Lower leg skin (tissue), 4 donors: ENCODE measurements at places on chromosomes 7 and 10. TPM values are rescaled to one million over a fixed set of nuclear protein-coding genes. Genes with fewer than 3 reads are reported as not detected.

Gene IQUB
- total RNA-seq = 0.55 TPM

Gene CYP26C1
- total RNA-seq = not detected

Gene ORAI2
- 6.8 TPM for total RNA-seq

Gene GRM3
- not detected for total RNA-seq

Gene SVIL
- total RNA-seq = 88.7 TPM

Gene DHTKD1
- 10.2 TPM for total RNA-seq

Gene KCNIP2
- total RNA-seq = 1.7 TPM

Gene NAT16
- total RNA-seq = not detected

Gene CPA5
- not detected for total RNA-seq

DNA sequence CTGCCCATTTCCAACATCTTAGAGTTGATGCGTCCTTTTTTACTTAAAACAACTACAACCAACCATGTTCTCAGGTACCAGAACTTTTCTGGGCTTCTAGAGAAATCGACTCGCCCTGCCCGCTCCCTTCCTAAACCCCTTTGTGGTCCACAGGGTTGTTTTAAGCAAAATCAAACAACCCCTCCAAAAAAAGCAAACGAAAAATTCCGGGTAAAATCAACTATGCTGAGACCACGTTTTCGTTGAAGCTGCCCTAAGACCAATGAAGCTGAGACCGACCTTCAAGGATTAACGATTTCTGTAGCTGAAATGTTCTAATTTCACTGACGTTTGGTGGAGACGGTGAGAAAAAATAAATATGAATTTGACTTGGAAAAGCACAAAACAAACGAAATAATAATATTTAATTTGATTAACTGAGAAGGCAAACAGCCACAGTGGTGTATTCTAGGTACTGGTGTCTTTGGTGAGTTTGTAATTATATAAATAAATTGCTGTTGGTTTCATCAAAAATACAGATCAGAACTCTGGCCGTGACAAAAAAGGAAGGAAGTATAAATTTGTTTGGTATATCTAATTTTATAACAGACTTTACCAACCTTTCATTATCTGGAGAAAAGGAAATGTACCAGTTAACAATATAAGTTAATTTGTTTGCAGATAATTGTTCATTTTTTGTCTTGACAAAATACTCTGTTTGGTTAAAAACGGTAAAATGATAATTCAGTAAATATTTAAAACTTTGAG, 4.7 kb upstream of the IGF2BP3 start:
- DNase-seq = no peak

GRCh38 chr7:33562996-33563395, 342.3 kb upstream of the BMPER start:
- DNase-seq = no peak

DNA sequence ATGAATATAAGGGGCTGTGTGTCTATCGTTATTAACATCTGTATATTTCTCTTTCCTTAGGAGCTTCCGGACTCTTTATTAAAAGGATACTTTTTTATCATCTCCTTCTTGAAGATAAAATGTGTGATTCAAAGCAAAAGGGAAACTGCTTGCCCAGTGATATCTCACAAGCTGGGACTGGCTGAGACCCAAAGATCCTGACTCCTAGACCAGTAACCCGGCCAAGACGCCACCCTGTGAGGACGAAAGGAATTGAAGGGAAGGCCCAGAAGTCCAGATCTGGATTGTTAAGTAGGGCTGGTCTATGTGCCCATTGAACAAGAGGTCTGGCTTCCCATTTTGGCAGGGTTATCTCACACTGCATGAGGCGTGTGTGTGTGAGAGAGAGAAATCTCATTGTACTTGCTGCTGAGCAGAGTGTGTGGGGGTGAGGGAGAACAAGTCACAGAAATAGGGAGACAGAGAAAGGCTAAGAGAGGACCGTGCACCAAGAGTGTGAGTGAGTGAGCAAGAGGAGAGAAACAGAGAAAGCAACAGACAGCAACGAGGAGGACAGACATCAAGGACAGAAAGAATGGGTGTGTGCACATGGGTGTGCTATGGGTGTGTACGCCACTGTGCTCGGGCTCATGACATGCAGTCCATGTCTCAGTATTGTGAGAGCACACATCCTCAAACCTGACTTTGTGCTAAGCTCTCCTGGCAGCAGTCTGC, 75.4 kb downstream of the PLXNA4 start:
- DNase-seq = no peak

GRCh38 chr7:125098377-125098970, 168.8 kb upstream of the POT1 start:
- DNase-seq = no peak

- no peak for DNase-seq
These were observed 1.1 kb downstream of the GRB10 start for GRCh38 chr7:50781381-50782293.

GRCh38 chr7:128879939-128880746, 17.5 kb downstream of the ATP6V1F start:
- no peak for DNase-seq

DNA sequence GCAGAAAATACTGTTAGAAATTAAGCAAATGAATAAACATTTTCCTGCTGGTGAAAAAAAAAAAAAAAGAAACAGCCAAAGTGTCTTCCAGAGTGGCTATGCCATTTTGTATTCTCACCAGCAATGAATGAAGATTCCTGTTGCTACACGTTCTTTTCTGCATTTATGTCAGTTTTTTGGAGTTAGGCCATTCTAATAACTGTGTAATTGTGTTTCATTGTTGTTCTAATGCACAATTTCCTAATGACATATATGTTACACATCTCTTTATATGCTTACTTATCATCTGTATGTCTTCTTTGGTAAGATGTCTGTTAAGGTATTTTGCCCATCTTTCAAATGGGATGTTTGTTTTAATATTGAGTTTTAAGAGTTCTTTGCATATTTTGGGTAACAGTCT, 213.7 kb downstream of the ITGB1 start:
- no peak for DNase-seq

DNA sequence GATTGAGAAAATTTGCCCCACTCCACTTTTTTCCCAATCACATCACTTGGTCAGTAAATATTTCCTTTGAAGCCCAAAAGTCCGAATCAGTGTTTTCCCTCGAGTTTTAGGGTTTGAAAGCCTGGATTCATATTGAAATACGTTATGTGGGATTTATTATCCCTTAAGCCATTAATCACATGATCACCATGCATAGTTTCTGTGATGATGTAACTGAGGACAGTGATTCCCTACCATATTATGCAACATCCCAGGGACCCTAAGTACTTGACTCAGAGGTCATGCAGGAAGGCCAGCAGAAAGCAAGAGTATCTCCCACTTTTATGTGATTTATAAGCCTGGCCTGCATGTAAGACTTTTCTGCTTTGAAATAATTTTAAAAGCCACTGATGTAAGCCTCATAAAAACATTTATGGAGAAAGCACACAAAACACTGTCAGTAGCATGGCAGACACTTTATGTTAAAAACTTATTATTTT, 630.6 kb upstream of the ZWINT start:
- no peak for DNase-seq

GRCh38 chr7:68364886-68365625, 1233.2 kb upstream of the AUTS2 start:
- DNase-seq = no peak

GRCh38 chr7:157136372-157136771, 2.4 kb upstream of the UBE3C start:
- no peak for DNase-seq

DNA sequence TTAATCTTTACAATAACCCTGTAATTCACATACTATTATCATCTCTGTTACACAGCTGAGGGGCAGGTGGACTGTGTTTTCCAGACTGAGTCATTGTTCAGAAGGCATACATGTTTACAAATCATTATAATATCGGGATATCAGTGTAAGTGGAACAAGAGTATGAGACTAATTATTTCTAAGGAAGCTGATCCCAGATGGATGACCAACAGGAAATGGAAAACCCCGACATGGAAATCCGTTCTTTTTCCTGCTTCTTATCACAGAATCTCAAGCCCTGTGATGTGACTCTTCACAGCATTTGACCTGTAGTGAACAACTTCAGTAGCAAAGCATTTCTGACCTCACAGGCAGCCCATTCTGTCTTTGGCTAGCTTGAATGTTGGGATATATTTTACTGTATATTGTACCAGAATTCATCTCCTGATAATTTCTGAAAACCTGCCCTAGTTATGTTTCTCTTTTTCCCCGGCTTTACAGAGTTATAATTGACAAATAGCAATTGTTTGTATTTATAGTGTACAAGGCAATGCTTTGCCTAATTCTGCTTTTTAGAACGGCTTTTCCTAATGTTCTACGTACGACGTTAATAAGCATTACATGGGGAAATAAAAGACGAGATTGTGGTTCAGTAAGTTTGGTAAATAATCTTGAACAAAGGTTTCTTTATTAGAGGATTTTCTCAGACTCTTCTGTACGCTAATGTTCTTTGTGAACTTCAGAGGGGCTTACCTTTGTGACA, 78.6 kb upstream of the SYPL1 start:
- no peak for DNase-seq

DNA sequence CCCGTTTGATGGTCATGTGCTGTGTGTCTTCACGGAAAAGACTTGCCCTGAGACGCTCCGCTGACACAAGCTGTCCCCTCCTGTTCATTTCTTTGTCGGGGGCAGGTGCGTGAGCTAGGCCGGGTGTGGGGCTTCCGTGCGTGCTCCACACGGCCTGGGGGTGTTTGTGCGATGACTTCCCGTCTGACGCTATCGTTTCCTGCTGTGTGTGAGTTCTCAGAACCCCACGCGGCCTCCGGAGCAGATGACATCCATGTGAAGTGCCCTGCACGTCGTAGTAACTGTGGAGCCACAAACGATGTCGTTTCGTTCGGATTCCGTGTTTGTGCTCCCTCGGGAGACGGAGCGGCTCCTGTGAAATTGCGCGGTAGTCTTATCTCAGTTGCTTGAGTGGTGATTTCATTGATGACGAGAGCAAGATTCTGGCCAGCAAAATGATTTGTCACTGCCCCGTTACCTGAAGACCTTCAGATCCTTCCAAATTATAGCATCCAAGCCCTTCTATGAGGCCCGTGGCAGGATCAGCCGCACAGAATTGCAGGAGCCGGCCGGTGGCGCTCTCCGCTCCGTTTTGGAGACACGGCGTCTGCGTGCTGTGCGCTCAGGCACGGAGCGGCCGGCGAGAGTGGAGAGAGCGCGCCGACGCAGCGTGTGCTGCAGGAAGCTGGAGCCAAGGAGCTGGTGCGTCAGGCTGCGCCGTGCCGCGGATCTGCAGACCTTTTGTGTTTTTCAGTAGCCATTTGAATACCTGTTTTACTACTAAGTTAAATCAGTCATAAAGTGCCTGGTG, 94.9 kb downstream of the NKX6-2 start:
- no peak for DNase-seq

DNA sequence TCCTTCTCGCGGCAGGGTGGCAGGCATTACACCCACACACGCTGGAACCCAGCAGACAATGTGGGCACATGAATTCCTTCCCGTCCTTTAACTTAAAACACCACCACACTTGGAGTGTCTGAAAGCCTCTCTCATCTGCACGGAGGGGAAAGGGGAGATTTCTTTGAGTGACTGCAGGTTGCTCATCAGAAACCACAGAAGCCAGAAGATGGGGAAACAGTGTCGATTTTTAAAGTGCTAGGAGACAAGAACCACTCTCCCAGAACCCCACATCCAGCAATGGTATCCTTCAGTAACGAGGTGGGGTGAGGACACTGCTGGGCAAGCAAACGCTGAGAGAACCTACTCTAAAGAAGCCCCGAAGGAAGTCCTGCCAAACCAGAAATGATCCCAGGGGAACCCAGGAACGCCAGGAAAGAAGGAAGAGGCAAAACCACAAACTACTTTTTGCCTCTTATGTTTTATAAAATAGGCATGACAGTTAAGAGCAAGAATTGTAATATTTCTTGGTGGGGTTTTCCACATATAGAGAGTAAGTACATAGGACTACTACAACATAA, 254.3 kb downstream of the ELFN1 start:
- no peak for DNase-seq

DNA sequence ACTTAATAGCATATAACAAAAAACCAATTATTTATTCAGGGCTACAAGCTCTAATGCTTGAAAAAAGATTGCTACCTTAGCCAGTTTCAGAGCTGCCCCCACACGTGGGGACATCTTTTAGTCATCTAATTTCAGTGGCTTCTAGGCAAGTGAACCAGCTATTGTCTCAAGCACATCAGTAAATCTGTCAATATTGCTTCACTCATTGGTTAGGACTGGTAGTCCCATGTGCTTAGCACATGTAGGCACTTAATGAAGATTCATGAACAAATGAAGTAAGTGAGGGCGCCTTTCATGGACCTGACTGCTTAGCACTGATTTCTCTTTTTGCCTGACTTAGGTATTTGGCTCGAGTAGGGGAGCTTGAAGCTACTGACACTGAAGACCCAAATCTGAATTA, 19.6 kb downstream of the ENTPD7 start:
- DNase-seq = no peak

DNA sequence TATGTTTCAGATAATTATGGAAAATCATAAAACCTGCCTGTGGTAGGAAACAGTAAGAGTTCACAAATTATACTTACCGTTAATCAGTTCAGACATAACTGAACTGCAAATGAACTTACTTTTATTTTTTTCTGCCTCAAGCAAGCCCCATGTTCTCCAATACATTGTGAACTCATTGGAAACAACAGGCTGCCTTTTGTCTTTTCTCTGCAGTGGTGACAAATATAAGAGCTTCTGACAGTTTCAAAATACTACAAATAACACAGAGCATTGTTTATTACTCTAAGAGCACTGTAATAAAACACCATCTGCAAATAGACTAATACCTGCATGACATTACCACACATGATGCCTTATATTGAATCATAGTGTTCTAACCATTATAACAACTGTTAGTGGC, 94.0 kb upstream of the CDCA7L start:
- DNase-seq = no peak

DNA sequence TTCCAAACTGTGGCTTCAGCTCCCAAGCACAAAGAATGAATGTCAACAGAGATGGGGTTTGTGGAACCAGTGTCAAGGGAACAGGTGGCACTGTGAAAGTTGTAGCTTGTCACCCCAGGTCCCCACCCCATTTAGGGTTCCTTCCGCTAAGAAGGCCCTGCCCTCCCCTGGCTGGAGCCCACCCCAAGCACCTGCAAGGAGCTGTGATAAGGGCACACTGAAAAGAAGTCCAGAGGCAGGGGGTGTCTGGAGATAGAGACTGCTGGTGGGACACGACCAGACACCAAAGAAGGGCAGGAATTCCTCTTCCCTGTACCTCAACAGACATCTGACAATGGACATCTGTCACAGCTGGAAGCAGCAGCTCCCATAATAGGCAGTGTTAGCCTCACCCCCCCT, 4.5 kb downstream of the GRID1 start:
- DNase-seq = no peak

GRCh38 chr10:6299234-6299633, 96.5 kb downstream of the PFKFB3 start:
- peak; percentile 78 for DNase-seq

DNA sequence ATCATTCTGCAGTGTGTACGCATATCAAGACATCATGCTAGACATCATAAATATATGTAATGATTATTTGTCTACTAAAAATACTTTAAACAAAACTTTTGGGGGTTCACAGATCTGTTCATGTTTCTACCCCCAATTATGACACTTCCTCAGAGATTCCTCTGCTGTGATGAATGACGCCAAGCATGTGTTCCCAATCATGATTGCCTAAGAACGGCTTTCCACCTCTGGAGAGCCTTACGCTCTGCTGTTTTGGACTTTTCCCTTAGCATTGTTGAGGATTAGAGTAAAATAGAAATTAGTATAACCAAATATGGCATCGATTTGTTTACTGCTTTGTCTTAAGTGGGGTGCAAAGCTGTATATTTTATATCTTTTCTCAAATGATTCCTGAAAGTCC, 236.3 kb upstream of the IGFBP3 start:
- DNase-seq = no peak

- no peak for DNase-seq
These were observed 62.3 kb downstream of the TFPI2 start for GRCh38 chr7:93828260-93828659.
